ENCODE measurements at places on chromosomes 3 and 15.

DNA sequence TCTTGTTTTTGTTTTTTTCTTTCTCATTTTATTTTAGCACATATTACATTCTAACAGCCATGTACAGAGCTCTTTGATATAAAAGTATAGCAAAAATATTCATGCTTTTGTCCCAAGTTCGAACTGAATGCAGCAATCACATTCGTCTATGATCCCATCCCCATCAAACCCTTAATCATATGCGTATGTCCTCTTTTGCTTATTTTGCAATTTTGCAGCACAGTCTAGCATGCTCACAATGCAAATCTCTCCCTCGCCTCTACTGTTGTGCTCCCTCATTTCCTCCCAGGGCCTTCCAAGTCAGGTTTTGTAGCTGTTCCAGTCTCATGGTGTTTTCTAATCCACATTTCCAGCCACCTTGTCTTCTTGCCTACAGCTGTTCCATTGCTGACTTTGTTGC, 144.6 kb upstream of the VEPH1 start:
- DNase-seq, result no peak

DNA sequence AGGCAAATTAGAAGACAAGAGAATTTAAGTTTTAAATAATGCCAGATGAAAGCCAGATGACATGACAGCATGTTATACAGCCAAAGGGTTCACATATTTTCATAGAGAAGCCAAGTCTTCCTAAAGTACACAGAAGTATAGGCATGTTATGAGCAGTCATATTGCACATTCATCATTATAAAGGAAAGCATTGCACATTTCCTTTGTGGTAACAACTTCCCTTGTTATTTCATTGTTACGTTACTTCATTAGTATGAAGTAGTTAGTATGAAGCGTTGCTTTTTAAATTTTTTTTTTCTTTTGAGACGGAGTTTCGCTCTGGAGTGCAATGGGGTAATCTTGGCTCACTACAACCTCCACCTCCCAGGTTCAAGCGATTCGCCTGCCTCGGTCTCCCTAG, 4.6 kb upstream of the ABCC5 start:
- DNase-seq, result no peak

GRCh38 chr15:49696433-49696832, 75.6 kb downstream of the DTWD1 start:
- DNase-seq, result no peak

GRCh38 chr3:172201136-172201869, 161.9 kb downstream of the FNDC3B start:
- DNase-seq, result no peak

- no peak for DNase-seq
Observed at GRCh38 chr3:15612001-15612400, 10.5 kb downstream of the BTD start.

DNA sequence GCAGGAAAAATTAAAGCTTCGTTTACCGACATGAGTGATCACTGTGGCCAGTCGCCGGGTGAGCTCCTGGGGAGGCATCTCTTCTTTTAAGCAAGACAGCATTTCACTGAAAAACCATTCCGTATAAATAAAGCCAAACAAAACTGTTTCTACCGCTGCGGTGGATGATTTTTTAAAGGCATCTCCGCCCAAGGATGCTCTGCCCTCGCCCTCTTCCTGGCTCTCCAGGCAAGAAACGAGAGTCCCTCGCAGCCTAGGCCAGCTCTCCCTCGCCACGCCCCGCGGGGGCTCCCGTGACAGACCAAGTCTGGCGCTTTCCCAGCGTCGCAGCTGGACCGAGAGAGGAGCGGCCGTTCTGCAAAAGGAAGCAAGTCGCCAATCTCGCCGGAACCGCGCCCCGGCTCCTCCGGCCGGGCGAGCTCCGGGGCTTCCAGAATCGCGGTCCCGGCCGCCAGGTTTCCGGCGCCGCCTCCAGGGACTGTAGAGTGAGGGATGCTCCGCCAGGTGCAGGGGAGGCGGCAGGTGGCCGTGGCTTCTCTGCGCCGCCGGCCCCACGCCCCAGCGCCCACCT, 458 bp downstream of the MCF2L2 start:
- DNase-seq, result peak; percentile 48

GRCh38 chr3:138862924-138863775, 28.4 kb upstream of the PIK3CB start:
- no peak for DNase-seq

- DNase-seq, result no peak
Observed at GRCh38 chr3:16419640-16420241, 93.8 kb downstream of the RFTN1 start.

DNA sequence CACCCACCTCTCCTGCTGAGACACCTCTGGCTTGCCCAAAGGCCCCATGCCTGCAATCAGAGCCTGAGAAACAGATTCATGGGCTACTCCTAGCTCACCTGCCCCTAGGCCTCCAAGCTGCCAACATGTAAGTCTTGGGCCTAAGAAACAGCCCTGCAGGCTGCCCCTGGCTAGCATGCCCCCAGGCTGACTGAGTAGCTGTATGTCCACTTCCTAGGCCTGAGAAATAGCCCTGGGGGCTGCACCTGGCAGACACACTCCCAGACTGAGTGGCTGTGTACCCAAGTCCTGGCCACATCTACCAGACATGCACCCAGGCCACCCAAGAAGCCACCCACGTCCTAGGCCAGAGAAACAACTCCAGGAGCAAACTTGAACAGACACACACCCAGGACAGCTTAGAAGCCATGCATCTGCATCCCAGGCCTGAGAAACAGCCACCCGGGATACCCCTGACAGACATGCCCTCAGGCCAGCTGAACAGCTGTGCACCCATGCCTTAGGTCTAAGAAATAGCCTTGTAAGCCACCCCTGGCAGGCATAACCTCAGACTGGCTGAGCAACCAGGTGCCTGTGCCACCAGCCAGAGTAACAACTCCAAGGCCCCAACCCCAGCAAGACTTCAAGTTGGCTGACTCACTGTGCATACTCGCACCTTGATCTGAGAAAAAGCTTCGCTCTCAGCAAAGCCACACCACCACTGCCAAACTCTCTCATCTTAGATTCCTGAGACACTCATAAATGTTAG, 12.0 kb upstream of the NRG4 start:
- no peak for DNase-seq

DNA sequence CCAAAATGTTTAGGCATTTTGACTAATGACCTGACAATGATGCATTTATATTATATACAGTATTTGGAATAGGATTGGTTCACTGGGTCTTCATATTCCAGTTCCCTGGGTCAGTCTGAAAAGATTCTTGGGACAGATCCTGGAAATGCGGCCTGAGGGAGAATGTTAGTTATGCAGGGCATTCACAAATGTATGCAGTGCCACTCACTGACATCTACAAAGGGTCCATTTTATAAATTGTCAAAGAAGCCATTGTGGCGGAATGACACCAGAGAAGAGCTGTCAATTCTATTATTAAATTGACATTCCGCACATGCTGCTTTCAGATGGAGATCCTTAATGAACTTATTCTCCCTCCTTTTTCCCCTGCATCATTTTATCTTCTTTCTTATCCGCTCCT, 176.6 kb downstream of the VGLL3 start:
- no peak for DNase-seq

GRCh38 chr3:40550167-40550566, 25.4 kb downstream of the ZNF621 start:
- DNase-seq, result no peak

DNA sequence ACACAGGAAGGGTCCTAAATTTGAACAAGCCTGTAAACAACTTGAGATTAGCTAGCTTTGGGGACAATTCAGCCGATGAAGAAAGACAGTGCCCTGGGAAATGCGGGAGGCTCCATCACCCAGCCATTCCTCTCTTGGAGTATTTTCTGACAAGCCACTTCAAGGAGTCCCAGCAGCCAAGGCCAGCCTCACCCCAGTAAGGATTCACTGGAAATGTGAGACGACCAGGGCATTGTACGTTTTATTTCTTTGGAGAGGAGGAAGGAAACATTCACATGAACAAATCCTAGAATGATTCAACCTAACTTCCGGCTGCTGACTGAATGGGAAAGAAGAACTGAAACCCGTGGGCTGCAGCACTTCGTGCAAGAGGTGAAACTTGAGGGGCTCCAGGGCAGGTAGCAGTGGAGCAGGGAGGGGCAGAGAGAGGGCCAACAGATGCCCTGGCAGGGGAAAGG, 116.4 kb upstream of the ARHGEF3 start:
- no peak for DNase-seq

DNA sequence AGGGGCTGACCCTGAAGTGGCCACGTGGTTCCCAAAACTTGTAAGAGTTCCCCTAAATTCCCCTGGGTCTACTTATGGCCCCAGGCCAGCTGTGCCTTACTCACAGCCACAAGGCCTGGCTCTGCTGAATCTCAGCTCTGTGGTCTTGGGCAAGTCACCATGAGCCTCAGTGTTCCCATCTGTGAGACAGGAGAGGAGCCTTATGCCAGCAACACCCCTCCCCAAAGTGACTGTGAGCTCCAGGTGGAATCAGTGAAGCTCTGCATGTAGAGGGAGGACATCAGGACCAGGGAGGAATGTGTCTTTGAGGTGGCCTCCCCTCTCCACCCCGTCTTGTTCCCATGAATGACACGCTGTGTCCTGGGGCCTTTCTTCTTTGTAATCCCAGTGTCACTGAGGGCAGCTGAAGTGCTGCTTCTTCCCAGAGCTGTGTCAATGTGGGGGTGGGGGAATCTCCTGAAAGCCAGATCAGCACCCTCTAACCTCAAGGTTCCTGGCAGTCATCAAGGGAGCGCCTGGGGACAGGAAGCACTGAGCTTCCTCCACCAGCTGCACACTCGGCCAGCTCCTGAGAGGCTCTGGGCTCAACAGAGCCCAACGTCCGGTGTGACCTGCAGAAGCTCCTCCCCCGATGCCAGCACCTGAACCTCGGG, 258.9 kb downstream of the UACA start:
- DNase-seq, result no peak

GRCh38 chr15:74843891-74844299, 939 bp upstream of the ULK3 start:
- DNase-seq, result no peak

- DNase-seq, result no peak
Observed at GRCh38 chr3:63354160-63354559, 76.1 kb downstream of the SYNPR start.

DNA sequence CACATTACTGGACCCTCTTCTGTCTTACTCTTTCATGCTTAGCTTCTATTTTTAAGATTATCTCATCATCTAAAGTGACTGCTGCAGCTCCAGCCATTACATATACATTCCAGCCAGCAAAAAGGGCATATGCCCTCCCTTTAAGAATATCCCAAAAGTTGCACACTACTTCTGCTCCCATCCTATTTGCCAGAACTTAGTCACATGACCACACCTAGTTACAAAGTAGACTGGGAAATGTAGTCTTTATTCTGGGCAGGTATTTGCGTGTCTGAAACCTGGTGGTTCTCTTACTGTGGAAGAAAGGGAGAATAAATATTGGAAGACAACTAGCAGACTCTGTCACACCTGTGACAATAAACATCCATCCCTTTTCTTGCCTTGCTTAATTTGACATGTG, 341.6 kb upstream of the NR2E3 start:
- no peak for DNase-seq

DNA sequence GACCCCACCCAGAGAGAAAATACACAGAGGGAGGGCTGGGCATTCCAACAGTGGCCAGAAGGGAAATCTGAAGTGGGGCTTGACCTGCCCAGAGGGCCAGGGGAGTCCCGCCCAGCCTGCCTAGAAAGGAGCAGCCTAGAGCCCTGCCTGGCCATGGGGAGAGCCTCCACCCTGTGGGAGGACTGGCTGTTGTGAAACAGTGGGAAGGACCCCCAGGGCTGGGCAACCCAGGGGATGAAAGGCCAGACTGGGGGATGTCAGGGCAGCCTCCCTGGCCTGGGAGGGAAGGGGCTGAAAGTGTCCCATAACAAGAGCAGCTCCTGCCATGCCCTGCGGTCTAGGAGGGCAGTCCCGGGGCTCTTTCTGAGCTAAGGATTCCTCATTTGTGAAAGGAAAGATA, 69.0 kb downstream of the SLC12A8 start:
- DNase-seq, result no peak

DNA sequence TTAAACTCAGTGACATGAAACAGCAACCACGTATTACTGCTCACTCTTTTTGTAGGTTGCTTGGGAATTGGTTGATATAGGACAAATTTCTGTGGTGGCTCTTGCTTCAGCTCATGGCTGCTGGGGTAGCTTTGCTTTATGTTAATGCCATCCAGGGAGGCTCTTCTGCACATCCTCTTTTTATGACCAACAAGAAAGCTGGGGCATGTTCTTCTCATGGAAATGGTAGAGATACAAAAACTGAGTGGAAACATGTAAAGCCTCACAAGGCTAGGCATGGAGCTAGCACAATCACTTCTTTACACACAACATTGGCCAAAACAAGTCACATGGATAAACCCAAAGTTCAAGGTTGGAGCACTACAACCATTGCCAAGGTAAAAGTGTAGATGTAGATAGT, 176.8 kb downstream of the NECTIN3 start:
- DNase-seq, result no peak

DNA sequence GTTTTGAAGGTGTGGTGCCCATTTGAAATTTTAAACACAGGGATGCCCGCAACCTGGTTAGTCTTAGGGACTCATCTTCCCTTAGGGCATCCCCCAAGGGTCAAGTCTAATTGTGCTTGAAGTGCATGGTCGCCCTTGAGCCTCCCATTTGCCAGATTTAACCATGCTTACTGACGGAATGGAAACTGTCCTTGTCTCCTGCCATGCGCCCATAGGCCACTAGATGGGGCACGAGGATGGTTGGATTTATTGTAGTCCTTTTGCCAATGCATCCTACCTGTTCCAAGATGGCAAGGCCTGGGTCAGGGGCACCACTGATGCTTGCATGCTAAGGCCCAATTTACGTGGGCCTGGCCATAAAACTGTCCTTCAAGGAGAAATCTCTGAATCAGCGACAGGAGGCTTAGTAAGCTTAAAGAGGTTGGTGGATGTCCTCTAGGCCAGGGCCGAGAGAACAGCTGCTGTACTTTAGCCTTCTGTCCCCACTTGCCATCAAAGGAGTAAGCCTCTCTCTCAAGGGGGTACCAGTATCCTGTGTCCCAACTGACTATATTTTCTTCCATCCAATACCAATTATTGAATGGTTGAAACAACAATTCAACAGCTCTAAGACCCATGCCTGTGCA, 355.4 kb downstream of the OTOL1 start:
- DNase-seq, result no peak

- DNase-seq, result no peak
Observed at GRCh38 chr15:90580541-90580940, 50.8 kb downstream of the CRTC3 start.

DNA sequence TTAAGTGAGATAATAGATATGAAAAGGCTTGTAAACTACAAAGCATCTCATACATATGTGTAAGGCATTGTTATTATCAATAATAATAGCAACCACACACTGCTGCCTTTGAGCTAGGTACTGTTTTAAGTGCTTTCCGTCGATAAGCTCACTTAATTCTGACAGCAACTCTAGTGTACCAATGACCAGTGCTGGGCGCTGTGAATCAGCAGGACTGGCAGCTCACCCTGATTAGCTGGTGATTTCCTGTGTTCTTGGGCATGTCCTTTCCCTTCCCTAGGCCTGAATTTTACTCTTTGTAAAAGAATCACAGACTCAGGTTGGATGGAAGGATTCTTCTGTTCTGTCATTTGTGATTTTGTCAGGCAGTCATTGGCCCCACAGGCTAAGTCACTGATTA, 215.6 kb downstream of the LPP start:
- no peak for DNase-seq

GRCh38 chr3:141539431-141540187, 52.8 kb downstream of the RASA2 start:
- DNase-seq, result no peak
